GM12865 (cell line): ENCODE measurements at places on chromosomes 12 and 14.

DNA sequence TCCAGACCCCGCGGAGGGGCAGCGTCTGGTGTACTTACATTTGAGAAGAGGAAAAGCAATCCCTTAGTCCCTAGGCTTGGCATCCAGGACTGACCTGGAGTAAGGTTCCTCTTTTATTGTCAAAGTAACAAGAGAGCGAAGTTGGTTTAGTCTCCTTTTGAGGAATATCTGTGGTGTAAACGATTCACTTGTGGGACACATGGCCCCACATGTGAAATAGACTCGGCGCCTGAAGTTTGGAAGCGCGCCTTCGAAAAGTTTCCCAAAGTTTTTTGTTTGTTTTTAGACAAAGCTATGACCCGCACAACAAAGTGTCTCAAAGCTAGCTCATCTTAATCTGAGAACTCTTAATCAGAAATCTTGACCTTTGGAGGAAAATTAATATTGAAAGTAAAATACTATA is 744 bp downstream of the STYX start:
- DNase-seq = no peak

DNA sequence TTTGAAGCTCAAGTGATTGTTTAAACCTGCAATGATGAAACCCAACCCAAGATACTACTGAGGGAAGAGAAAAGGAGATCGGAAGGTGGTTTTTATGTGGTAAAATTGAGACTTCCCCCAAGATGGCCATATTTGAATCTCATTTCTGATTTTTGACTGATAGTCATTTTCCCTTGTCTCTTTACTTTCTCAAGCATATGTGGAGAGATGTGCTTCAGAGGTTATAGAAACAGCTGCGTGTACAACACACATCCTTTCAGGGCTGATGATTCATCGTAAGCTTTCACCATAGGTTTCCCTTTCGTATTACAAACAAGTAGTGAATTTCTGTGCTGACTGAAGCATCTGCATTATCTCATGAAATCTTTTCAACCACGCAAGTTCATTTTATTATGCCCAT is 276.2 kb downstream of the EMP1 start:
- DNase-seq = peak; percentile 89

GRCh38 chr14:37824939-37825712 is 229.7 kb downstream of the TTC6 start:
- DNase-seq = no peak

DNA sequence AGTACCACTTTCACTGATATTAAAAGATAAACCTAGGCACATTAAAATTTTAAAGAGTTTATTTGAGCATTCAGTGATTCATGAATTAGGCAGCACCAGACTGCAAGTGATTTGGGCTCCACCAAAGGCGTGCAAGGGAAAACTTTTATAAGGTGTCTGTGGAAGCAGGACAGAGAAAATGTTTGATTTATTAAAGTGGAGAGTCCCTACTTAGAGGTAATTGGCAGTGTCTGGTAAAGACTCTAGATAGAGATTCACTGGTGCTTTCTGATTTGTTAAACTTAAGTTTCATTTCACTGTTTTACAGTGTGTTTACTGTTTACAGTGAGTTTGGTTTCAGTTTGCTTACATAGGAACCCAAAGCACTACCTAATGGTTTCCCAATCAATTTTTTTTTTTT is 72.8 kb downstream of the ANKS1B start:
- DNase-seq = peak; percentile 41

- DNase-seq = no peak
Observed at GRCh38 chr12:2205996-2206395, 153.2 kb downstream of the CACNA1C start.

DNA sequence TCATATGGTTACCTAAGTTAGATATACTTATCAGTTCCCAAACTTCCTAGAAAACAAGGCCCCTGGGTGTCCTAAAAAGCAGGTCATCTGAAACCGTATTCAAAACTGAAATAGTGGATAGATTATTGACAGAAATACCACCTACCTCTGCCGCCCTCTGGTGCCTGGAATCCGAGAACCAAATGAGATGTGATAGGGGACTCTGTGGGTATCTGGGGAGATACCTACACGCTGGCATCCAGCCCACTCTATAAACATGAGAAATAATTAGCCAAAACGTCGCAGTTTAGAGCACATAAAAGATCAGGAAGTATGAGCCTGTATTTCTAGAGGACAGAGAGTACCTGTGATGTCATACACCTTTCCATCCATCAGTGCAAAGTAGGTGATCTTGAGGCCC is 4.4 kb downstream of the ORMDL2 start:
- no peak for DNase-seq

DNA sequence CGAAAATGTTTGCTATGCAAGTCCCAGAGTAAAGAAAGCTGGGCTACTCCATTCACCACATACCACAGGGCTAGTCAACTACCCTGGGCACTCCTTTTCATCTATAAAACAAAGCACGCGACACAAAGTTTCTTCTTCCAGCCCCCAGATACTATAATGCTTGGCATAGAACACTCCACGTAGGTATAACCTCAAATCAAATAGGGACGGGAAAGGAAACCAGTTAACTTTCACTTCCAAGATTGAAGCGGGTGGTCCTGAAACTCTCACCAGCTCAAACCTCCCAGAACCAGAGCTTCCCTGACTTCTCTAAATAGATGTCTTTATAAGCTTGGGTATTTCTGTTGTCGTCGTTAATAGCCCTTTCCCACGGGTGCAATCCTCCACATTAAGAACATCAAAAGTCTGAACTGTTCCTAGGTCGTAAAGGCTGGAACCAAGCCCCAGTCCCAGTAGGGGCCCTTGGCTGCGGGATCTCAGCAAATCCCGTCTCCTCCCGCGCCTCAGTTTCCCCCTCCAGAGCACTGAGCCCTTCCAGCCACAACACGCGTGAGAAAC is 647 bp downstream of the LGMN start:
- DNase-seq = peak; percentile 66

- DNase-seq = no peak
Observed at GRCh38 chr14:64966976-64967375, 5.2 kb downstream of the RAB15 start.

GRCh38 chr14:36167431-36167830 is 9.1 kb downstream of the PTCSC3 start:
- DNase-seq = no peak

DNA sequence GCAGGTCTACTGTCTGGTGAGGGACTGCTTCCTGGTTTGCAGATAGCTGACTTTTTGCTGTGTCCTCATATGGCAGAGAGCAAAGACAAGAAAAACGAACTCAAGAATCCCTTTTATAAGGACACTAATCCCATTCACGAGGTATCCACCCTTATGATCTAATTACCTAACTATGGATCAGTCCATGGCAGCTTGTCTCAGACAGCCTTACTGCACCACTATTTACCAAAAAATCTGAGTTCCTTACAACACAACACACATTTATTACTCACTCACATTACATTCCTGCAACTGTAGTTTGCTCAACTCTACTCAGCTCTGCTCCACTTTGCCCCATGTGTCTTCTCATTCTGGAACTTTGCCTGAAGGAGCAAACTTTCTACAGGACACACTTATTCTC is 10.1 kb upstream of the SLC6A15 start:
- no peak for DNase-seq

DNA sequence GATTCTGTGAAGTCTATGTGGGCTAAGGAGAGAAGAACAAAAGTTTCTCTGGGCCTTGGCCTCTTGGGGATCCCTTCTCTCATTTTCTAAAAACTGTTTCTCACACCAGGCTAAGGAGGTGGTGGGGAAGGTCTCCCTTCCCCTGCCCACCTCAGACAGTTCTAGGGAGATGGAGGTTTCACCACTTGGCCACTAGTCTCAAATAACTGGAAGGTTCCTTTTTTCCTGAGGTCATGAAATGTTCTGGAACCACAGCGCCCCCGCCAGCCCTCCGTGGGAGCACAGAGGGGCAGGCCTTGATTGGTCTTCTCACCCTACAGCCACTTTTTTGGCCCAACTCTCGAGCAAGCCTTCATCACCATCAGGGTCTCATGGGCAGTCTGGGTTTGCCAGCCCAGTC is 12.6 kb downstream of the C12orf43 start:
- DNase-seq = no peak

DNA sequence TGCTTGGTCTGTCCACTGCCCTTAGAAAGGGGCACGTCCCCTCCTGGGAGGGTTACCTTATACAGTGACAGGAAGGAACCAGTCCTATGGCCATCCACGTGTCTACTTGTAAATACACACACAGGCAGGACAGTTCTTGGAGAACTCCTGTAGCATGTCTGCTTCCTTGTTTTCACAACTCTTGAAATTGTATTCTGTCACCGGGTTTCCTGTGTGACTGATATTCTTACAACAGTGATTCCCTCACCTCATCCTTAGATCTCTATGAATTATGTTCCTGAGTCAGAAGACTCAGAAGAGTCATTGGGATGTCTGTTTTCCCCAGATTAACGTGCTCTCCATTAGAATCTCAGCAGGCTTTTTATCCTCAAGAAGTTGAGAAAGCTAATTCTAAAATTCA is 44.1 kb upstream of the DYNC1H1 start:
- DNase-seq = no peak

- peak; percentile 80 for DNase-seq
Observed at GRCh38 chr14:58152014-58152857, at the start of gene ARMH4. ARMH4 (minus strand) TSS chr14:58152213; CDS start chr14:58139358, 12,855 bp downstream.

- DNase-seq = peak; percentile 37
Observed at GRCh38 chr14:71166180-71166837, 259.1 kb downstream of the PCNX1 start.

DNA sequence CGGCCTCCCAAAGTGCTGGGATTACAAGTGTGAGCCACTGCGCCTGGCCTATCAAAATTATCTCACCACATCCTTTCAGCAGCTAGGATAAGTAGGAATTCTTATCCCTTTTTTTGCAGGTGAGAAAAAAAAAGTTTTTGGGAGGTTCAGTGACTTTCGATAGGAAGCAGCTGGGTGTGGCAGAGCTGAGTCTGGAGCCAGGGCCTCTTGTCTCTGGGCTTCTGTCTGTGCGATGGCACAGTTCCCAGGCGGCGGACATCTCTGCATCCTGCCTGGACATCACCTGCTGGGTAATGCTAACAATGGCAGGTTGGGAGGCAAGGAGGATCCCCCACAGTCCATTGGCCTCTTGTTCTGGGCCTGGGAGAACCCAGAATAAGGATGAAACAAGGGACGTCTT is 12.5 kb downstream of the NRXN3 start:
- no peak for DNase-seq

GRCh38 chr12:107029081-107029480 is 42.1 kb upstream of the MTERF2 start:
- DNase-seq = no peak

GRCh38 chr14:33309106-33309505 is 370.4 kb downstream of the NPAS3 start:
- DNase-seq = no peak

GRCh38 chr12:94731733-94732360 is 81.5 kb upstream of the TMCC3 start:
- DNase-seq = no peak

GRCh38 chr14:69501423-69501838 is 16.9 kb downstream of the PLEKHD1 start:
- DNase-seq = no peak

GRCh38 chr12:23655884-23656283 is 293.6 kb downstream of the SOX5 start:
- no peak for DNase-seq

DNA sequence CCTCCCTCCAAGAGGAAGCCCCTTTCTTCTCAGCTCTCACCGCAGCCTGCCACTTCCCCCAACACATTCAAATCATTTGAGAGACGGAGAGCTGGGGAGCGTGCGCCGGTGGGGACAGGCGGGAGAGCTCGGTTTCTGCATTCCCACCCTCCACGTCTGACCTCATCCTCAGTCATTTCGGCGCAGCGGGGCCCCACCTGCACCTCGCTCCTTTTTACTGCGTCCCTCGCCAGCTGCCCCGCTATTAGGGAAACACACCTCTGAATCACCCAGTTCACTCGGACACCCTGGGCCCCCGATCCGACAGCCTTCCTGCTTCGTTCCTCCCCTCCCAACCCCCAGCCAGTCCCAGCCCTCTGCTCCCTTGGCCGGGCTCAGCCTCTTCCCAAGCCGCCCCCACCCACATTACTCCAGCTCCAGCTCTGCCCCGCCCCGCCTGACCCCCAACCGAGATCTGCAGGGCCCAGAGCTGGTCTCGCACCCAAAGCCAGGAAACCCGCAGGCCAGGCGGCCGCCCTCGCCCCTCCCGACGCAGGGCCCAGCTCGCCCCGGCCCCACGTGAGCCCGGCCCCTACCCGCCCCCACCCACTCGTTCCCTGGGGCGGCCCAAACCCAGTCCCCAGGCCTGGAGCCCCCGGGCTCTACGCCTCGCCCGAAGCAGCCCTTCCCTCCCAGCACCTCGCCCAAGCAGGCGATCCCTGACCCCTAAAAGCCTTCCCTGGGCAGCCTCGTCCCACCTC is 783 bp downstream of the CORO1C start:
- DNase-seq = peak; percentile 75
